Activated CD4-positive, alpha-beta T cell treated with anti-CD3 and anti-CD28 coated beads, Interleukin-2, amount 50 U/mL, for 16 hours (primary cell): ENCODE measurements at places on chromosomes 16 and 17.

GRCh38 chr16:27052007-27052406 lies 14.7 kb upstream of the C16orf82 start:
- no peak for DNase-seq

DNA sequence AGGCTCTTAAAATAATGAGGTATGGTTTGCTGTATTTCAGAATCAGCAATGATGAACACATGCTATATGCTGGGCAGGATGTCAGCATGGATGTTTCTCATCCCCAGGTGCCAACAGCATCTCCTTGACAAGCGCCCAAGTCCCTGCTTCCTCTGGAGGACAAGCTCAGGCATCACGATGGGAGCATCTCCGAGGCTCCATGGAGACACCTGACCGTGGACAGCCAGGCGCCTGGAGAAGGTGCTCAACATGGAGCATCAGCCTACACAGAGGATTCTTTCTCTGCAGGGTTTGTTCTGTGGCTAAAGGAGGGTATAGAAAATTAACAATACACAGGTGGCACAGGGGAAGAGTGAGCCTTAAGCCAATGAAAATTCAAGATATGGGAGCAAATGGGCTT lies 72.1 kb downstream of the SLC5A11 start:
- no peak for DNase-seq

DNA sequence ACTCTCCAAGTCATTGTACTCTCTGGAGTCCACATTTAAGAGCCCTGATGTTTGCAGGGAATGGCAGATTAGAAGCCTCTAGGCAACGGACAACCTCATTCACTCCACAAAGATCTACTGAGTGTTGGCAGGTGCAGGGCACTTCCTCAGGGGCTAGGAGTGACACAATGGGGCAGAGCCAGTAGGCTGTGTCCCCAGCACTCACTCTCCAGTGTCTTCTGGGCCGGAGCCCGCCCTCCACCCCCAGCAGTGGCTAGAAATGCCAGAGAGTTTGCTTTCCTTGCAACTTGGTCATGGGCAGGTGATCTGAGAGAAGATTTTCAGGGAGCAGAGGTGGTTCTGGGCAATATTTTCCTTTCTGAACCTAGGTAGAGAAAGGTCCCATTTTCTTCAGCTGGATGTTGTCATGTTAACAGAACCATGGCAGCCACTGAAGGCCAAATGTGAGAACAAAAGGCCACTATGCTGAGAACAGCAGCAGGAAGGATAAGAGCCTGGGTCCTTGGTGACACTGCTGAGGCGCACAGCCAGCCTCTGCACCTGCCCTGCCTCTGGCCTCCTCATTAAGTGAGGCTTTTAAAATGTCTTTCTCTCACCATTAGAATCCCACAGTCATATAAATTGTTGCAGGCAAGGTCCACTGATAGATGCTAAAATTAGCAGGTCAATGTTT lies 96.2 kb downstream of the USP31 start:
- no peak for DNase-seq

GRCh38 chr16:57938936-57939871 lies 31.7 kb downstream of the CNGB1 start:
- DNase-seq = no peak

DNA sequence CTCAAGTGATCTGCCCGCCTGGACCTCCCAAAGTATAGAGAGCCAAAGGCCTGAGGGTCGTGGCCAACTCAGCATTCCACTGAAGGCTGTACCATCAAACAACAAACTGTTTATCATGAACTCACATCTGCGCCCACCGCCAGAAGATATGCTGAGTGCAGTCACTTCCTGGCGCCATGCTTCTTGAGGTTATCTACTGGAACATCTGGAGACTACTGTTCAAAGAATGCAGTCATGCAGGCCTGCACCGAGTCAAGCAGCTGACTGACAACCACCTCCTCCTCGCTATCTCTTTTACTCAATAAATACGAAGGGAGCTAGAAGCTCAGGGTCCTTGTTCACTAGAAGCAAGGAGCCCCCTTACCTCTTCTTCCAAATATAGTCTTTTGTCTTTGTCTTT lies 473.9 kb upstream of the EEF2KMT start:
- DNase-seq = no peak

DNA sequence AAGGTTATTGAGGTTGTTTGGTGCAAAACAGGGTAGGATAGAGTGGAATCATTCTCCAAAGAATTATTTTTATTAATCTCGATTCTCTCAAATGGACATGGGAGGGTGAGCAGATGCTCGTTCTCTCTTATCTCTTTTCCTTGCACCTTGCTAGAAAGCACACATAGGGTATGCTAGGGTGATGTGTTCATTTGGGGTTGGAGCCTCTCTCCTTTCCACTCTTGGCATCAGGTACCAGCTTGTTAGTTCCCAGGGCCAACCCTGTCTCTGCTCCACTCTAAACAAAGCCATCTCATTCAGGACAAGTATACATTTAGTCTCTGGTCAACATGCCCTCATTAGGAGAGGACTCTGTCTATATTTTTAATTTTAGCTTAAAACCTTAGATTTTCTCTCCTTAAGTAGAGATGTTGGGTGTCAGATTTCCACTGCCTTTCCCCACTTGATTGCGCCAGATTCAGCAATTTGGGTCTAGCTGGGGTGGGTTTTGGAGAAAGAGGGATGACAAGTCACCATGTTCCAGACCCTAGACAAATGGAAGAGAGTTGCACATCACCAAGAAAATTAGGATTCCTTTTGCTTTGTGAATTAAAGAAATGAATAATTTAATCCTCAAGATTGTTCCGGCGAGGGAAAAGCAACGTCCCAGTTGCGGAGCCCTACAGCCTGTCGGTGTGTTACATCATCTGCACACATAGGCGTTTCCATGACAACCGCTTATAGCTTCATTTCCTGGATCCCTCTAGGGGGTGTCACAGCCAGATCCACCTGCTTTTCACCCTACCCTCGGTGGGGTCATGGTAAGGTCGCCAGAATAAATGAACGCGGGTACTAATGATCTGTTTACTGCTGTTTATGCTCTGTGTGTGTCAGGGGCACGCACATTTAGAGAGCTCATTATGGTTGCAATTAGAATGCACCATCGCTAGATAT lies 41.6 kb downstream of the SNX11 start:
- no peak for DNase-seq

DNA sequence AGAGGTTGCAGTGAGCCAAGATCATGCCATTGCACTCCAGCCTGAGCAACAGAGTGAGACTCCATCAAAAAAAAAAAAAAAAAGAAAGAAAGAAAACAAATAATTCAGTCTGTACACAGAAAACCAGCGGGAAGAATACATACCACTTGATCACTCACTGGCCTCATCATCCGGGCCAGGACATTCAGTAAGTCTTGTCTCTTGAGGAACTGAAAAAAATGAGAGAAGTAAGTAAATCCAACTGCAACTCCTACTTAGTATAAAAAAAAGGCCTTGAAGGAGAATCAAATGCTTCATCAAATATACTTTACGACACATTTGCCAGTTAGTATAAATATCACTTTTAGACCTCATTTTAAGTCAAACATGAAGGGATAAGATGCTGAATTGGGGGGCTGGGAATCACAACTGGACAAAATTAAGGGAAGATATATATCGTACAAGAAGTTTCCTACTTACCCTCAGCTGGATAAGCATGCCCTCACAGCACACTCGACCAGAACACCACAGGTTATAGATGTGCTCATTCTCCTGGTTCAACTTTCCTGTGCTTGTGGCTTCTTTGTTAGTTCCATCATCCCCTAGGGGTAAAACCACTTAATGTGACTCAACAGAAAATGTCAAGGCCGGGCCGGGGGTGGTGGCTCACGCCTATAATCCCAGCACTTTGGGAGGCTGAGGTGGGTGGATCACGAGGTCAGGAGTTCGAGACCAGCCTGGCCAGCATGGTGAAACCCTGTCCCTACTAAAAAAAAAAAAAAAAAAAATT lies 12.4 kb downstream of the CCDC47 start:
- DNase-seq = no peak

DNA sequence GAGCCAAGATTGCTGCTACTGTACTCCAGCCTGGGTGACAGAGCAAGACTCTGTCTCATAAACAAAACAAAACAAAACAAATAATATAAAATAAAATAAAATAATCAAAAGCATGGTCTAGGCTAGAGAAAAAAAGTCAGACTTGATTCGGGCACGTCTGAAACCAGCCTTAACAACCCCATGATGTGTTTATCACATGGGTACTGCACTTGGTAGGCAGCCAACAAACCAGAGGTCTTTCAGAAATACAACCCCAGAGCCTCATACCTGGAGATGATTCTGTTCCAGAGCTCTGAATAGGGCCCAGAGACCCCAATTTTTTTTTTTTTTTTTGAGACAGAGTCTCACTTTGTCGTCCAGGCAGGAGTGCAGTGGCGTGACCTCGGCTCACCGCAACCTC lies 9.6 kb upstream of the HAPSTR1 start:
- no peak for DNase-seq

DNA sequence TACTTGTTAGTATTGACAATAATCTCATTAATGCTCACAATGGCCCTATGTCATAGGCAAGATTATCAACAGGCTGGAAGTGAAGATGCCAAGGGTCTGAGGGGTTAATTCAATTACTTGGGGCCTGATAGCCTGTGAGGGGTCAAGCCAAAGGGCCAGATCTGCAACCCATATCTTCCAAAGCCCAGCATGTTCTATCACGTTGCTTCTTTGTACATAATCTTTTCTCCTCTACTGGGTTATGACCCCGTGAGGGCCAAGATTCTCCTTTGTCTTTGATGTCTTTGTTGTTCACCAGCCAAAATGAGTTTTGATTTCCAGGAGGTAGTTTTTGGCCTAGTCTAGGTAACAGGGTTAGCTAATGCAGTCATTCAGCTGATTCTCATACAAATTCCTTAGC lies 347.2 kb downstream of the UTP18 start:
- DNase-seq = no peak

GRCh38 chr17:1002412-1002753 lies 5.5 kb downstream of the TIMM22 start:
- no peak for DNase-seq

DNA sequence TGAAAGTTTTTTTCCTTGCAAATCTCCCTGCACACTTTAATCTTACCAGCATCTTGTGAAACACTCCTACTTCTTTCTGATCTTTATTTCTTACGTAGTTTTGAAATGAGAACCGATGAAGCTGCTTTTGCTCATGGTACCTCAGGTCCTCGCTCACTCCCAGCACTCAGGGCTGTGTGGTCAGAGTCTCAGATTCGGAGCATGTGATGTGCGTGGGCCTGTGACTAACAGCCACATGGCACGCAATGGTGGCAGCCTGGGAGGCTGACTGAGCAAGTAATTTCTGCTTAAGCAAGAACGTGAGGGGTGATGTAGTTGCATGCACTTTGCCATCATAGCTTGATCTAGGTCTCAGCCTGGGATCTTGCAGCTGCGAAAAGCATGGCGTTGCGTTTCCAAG lies 624.3 kb downstream of the MAF start:
- peak; percentile 22 for DNase-seq

- no peak for DNase-seq
These were observed 270.6 kb upstream of the PMFBP1 start for GRCh38 chr16:72442385-72443158.

GRCh38 chr17:81921996-81922565 lies 4.1 kb upstream of the SIRT7 start:
- DNase-seq = no peak

DNA sequence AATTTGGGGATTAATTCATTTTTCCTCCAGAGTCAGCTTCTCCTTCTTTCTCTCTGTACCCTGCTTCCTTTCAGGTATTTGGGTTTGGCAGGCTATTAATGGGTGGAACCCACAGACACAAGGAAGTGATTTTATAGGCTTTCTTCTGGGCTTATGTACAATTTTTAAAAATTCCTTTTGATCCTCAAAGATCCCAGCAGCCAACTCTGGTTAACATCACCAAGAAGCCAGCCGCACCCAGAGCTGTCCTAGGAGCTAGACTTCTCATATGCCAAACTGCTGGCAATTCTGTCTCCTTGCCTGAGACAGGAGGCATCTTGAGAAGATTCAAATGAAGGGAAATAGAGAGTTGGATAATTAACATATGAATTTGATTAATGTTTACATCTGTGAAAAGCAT lies 47.2 kb upstream of the ELAC2 start:
- no peak for DNase-seq

- DNase-seq = no peak
These were observed 70.9 kb downstream of the PLXDC1 start for GRCh38 chr17:39080421-39081078.

DNA sequence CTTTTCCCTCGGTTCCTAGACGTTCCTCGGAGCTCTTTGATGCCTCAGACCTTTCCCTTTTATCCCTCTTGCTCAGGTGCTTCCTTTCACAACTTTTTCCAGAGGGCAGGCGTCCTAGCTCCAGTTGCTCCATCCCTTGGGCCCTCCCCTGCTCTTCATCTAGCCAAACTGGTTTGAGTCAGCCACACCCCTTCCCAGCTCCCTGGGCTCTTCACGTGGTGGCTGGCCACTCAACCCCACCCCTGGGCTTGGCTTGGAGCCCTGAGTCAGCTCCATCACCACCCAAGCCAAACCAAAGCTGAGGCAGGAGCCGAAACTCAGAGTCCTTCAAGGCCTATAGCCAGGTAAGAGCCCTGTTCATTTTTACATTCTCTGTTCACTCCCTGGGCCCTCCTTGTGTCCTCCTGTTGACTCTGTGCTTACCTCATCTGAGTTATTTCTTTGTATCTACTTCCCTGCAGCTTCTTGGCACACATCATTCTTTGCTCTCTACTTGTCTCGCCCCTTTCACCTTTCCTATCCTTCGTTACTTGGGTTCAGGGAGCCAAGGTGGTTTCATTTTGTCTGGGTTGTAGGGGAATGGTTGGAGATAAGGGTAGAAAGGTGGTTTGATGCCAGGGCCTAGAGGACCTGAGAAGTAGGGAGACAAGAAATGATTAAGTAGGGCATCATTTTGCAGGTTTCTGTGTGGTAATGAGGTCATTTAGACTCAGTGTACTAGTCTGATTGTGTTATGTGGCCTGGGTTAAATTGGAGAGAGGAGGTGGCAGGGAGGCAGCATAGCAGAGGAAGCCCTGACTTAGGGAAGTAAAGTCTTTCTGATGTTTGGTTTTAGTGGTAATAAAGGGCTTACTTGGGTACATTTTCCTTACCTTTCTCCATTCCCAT lies 7.6 kb upstream of the PHKG2 start:
- DNase-seq = no peak

DNA sequence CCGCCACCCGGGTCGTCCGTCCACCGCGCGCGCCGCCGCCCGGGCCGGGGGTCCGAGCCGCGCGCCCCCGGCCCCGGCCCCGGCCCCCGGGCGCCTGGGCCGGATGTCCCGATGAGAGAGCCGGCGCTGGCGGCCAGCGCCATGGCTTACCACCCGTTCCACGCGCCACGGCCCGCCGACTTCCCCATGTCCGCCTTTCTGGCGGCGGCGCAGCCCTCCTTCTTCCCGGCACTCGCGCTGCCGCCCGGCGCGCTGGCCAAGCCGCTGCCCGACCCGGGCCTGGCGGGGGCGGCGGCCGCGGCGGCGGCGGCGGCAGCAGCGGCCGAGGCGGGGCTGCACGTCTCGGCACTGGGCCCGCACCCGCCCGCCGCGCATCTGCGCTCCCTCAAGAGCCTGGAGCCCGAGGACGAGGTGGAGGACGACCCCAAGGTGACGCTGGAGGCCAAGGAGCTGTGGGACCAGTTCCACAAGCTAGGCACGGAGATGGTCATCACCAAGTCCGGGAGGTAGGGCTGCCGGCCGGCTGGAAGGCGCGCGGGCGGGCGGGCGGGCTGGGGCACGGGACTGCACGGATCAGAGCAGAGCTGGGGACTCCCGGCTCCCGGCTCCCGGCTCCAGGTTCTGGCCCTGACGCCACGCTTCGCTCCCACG lies 548 bp downstream of the TBX2 start:
- no peak for DNase-seq

- no peak for DNase-seq
These were observed 1.2 kb downstream of the COA3 start for GRCh38 chr17:42797067-42798007.
